ENCODE measurements at places on chromosomes 13 and 19. TPM values are rescaled to one million over a fixed set of nuclear protein-coding genes. Genes with fewer than 3 reads are reported as not detected.
A peak's percentile ranks its signal among the peaks of the same experiment; 100 is the strongest.

- peak; percentile 92 for DNase-seq
These were observed 73.4 kb downstream of the RYR1 start for GRCh38 chr19:38506723-38507550.

DNA sequence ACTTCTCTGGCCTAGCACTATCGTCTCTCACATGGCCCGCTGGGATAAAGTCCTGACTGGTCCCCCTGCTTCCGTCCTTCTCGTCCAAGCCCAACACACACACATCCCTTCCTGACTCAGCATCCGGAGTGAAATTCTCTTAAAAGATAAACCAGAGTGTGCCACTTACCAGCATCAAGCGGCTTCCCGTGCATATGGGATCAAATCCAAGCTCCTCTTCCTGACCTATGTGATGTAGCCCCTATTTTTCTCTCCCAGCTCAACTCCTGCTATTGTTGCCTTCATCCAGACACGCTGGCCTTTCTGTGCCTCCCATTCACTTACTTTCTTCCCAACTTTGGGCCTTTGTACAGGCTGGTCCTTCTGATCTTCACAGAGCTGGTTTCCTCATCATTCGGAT is 530.4 kb downstream of the DIAPH3 start:
- no peak for DNase-seq

DNA sequence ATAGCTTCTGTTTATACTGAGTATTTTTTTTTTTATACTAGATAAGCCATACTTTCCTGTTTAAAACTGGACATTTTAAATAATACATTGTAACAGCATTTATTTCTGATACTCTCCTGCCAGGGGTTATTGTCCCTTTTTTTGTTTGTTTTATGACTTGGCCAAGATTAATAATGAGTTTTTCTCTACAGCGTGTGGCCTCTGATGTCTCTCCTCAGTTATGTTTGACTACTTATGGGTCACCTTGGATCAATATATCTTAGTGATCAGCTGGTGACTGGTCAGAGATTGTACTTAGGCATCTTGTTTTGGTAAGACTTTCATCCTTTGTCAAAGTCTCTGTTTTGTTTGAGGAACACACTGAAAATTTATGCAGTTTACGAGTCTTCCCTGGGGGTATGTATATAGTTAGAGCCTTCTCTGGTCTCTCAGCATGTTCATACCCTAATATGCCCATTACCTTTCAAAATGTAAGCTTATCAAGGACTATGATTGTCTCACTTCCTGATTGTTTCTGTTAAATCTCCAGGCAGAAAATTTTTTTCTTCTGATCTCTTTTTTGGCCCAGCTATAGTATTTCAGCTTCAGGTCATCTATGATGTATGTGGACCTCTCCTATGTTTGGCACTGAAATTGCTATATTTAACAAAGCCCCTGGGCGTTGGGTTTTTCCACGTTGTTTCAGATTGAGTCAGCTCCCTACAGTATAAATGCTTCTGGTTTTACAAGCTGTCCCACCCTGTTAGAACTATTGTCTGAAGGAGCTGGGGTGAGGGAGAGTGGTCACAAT is 87.9 kb downstream of the URI1 start:
- DNase-seq: no peak

- DNase-seq: no peak
These were observed 45.5 kb downstream of the ARHGEF7 start for GRCh38 chr13:111160648-111161047.

GRCh38 chr13:63731896-63732295 is 2316.2 kb upstream of the PCDH20 start:
- no peak for DNase-seq

DNA sequence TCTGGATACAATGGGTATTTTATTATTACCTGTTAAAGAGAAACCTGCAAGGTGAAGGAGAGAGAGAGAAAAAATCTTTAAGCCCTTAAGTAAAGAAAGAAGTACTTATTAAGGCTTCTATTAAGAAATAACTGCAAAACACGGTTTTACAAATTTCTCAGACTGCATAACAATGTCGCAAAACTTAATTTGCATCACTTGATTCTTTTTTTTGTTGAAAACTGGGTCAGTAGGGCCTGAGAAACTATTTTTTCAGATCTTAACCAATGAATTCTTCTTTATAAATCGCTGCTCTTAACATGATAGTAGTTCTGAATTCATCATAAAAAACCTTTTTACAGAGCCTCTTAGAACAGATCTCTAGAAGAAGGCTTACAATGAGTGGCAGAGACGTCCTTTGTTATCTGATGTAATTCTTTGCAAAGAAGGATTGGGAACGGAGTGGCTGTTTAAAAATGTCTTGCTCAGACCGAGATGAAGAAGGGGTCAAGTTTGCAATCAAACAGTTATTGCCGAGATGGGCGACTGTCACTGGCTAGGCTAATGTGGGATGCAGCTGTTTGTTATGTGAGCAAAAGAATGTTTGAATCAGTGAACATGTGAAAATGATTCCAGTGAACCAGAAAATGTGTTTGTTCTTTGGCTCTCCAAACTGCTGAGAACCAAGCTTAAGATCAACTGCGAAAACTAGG is 76.3 kb downstream of the ZNF536 start:
- DNase-seq: no peak

CGB5 gene
- total RNA-seq: not detected

BLOC1S3 gene
- total RNA-seq: 2.5 TPM

DNA sequence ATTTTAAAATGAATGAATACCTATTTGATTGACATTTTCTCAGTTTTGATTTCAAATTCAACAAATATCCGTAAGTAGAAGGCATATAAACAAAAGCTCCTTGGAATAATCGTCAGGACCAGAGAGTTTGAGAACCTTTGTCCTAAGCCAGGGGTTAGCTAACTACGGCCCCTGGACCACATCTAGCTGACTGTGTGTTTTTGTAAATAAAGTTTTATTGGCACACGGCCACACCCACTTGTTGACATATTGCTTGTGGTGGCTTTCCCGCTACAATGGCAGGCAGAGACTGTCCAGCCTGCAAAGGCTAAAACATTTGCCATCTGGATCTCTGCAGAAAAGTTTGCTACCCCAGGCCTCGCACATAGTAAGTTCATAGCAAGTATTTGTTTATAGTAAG is 83.4 kb downstream of the GNG7 start:
- DNase-seq: no peak

NANOS2 gene
- not detected for total RNA-seq

OCEL1 gene
- total RNA-seq: 2.4 TPM

DNA sequence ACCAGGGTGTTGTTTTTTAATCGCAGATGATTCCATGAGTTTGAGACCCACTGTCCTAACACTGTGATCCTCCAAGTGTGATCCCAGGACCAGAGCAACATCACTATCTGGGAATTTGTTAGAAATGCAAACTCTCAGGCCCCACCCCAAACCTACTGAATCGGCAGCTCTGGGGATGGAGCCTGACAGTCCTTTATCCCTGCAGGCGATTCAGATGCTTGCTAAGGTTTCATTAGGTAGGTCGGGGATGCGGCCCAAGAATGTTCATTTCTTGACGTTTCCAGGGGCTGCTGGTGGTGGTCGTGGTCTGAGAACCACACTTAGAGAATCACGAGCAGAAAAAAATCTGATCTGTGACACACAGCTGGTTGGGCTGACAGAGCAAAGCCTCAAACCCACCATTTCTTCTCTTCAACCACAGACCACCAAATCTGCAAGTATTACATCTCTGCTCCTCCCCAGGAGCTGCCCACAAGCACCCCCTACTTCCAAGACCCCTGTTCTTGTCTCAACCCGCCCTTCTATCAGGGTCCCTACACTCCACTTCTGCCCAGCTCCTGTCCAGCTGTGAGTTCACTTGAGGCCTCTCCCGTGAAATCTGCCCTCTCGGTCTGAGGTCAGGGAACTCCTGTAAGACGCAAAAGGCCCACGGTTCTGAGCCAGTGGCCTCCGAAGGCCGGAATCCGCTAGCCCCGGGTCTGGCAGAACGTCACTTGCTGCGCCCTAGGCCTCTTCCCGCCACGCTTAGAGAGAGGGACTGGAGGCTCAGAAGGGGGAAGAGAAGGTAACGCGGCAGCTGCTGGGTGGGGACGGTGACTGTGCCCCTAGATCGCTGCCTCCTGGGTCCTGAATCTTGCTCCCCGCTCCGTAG is 1.1 kb upstream of the FARP1 start:
- no peak for DNase-seq

TMPRSS9 gene
- 0.36 TPM for total RNA-seq

- DNase-seq: peak; percentile 63
These were observed 49.1 kb upstream of the MEDAG start for GRCh38 chr13:30857018-30857417.

LILRA1 gene
- total RNA-seq: 0.09 TPM

ZNF414 gene
- 5.0 TPM for total RNA-seq

GRCh38 chr19:8138201-8138600 is 11.2 kb downstream of the FBN3 start:
- DNase-seq: no peak

DNA sequence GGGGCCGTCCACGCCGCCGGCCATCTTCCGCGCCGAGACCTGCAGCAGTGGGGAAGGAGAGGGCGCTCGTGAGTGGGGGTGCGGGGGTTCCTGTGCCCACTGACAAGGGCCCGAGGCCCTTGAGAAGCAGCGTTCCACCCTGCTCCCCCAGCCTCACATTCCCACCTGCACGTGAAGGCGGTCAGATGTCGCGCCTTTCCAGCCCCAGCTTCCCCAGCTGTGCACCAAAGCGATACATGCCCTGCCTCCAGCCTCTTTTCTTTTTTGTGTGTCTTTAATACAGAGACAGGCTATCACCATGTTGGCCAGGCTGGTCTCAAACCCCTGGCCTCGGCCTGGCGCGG is 11.5 kb downstream of the ZBTB7A start:
- DNase-seq: no peak

DNA sequence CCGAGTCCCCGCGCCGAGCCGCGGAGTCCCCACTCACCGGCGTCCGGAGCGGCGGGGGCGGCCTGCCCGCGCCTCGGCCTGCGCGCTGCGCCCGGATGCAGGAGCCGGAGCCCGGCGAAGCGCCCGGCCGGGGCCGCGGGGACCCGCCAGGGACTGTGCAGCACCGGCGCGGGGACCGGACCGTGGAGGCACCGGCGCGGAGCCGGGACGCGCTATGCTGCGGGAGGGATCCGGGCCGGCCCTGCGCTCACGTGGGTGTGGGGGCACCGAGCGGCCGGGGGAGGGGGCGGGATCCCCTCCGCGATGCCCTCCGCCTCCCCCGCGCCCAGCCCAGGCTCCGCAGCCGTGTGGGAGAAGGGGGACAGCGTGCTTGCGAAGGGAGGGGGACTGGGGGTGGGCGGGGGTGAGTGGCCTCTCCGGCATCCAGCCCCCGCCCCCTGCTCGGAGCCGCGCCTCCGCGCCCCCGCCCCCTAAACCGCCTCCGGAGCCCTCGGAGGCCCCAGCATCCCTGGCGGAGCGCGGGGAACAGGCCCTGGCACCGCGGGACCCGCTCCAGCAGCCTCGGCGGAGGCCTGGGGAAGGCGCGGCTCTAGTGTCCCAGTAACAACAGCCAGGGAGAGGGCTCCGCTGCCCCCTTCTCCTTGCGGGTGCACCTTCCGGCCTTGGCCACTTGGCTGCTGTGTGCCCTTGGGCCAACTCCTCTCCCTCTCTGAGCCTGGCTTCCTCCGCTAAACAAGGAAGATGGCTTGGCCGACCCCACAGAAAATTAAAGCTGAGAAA is at the start of gene SLC1A6:
SLC1A6 (minus strand) TSS at position 389 of the 780 bp plus-strand sequence. CDS start 6,954 bp downstream, outside the sequence.
- peak; percentile 68 for DNase-seq

GRCh38 chr19:6694147-6694815 is 24.3 kb upstream of the TNFSF14 start:
- DNase-seq: no peak

ZGLP1 gene
- 2.4 TPM for total RNA-seq

- DNase-seq: no peak
These were observed 3.8 kb upstream of the ACTL9 start for GRCh38 chr19:8702350-8702749.

DNA sequence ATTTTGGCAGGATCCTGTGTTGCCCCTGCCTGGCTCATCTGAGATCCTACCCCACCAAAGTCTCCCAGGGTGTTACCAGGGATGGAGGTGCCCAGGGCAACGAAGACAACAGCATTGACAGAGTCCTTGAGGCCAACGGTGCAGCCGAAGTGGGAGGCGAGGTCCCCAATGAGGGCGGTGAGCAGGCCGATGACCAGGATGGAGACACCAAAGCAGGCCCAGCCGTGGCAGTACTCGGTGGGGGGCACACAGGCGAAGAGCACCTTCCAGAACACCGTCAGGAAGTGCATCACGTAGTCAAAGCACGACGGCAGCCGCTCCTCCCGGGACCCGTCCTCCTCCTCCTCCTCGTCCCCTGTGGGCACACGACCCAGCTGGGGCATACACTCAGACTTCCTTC is 12.8 kb upstream of the MEIS3 start:
- DNase-seq: no peak

DAZAP1 gene
- total RNA-seq: 26.9 TPM

DNA sequence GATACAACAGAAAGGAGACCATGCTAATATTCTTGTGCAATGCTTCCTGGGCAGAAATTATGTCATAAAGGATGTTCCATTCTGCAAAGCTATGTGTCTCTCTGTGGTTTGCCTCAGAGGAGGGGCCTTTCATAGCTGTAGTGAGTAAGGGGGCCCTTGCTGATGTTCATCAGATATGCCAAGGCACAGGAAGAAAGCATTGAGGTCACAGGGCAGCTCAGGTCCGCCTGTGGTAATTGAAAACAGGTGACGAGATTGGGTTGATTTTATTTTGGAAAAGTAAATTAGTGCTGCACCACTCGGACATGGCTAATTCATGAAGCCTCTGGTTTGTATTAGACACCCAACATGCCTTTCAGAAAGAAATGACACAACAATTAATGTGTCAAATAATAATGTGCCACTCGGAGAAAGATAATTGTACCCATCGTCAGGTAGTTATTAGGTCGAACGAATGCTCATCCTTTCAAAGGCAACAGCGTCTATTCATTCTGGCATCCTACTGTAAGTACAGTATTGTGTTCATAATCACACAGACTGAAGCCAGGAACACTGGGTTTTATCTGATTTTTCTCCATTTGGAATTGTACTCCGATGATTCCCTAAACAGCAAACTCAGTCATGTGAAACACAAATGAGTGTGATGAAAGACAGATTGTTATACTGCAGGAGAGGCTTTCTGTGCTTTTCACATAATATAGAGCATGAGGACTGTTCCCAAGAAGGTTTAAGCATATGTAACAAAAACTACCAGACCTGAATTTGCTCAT is 421.6 kb upstream of the KLF12 start:
- DNase-seq: no peak

TPTE2 gene
- total RNA-seq: not detected

SLC39A3 gene
- 17.2 TPM for total RNA-seq

DNA sequence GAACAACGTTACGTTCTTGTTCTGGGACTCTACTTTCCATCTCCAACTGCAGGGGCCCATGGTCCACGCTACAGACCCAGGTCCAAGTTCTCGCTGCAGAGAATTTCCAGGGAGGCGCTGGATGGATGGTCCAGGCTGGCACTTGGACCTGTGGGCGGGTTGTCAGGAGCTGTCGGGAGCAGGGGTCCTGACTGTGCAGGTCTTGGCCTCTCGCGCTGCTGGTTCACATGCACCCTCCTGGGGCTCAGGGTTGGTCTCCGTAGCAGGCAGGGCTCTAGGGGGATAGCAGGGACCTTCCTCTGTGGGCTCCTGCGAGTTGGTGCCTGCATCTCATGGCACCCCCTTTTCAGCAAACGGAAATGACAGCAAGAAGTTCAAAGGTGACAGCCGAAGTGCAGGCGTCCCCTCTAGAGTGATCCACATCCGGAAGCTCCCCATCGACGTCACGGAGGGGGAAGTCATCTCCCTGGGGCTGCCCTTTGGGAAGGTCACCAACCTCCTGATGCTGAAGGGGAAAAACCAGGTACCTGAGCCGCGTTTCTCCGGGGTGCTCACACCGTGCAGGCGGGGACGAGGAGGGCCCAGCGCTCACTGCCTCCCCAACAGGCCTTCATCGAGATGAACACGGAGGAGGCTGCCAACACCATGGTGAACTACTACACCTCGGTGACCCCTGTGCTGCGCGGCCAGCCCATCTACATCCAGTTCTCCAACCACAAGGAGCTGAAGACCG is 6.6 kb downstream of the PTBP1 start:
- DNase-seq: no peak

GRCh38 chr13:34162544-34162933 is 344.6 kb downstream of the RFC3 start:
- no peak for DNase-seq

All from cerebellum (tissue), 4 donors.